ENCODE measurements at places on chromosomes 6 and 20.
A peak's percentile ranks its signal among the peaks of the same experiment; 100 is the strongest.

- no peak for DNase-seq
Observed at GRCh38 chr6:84271061-84271716, 43.7 kb upstream of the CEP162 start.

- no peak for DNase-seq
Observed at GRCh38 chr20:52294106-52294628, 102.6 kb upstream of the ZFP64 start.

DNA sequence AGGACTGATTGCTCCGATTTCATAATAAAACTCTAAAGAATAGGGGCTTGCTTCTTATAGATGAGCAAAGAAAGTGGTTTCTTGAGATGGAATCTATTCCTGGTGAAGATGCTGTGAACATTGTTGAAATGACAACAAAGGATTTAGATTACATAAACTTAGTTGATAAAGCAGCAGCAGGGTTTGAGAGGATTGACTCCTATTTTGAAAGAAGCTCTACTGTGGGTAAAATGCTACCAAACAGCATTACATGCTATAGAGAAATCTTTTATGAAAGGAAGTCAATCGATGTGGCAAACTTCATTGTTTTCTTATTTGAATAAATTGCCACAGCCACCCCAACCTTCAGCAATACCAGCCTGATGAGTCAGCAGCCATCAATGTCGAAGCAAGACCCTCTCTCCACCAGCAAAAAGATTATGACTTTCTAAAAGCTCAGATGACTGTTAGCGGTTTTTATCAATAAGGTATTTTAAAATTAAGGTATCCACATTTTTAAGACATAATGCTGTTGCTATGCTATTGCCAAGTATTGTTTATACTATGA, 12.7 kb upstream of the MTRF1L start:
- DNase-seq = no peak

- DNase-seq = no peak
Observed at GRCh38 chr6:56659721-56660380, 17.2 kb upstream of the DST start.

- no peak for DNase-seq
Observed at GRCh38 chr6:133432021-133432989, 191.1 kb downstream of the EYA4 start.

DNA sequence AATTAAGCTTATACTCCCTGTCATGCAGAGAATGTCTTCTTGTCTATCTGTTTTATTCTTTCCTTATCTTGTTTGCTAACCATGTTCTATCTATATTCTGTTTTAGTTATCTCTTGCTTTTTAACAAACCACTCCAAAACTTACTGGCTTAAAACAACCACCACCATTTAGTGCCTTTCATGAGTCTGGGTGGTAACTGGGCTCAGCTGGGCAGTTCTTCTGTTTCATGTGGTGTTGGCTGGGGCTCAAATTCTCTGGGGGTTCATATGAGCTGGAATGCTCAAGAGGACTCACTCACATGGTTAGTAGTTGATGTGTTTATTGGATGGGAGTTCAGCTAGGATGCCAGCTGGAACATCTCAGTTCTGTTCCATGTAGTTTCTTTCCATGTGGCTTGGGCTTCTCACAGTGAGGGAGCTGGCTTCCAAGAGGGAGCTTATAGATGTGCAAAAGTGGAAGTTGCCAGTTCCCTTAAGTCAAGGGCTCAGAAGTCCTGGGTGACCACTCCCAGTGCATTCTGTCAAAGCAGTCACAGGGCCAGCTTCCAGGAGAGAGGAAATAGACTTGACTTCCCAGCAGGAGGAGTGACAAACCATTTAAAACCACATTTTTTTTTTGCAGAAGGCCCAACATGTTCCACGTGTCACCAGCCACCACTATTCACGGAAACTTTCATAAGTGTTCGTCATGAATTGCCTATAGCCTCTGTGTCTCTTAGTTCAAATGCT, 70.4 kb downstream of the PLCB4 start:
- DNase-seq = no peak

GRCh38 chr6:21295506-21296240, 297.9 kb upstream of the SOX4 start:
- no peak for DNase-seq

- DNase-seq = no peak
Observed at GRCh38 chr20:8740265-8740664, 328.6 kb upstream of the PLCB4 start.

DNA sequence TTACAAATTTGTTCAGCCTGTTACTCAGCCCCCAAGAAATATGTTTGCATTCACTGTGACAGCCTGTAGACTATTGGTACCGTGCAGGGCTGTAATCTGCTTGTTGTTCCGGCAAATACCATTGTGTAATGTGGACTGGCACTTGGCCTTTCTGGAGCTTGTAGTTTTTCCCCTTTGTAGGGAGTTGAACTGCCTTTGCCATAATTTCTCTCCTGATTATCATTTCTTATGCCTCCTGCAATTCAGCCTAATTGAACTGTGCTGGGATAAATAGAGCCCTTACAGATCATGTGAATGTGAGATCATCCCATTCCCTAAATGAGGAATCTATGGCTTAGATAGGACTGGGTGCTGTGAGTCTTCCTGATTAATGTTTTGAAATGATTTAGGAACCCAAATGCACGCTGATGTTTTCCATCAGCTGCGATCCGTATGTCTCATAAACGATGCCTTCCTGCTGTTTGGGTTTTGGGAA, 185.1 kb downstream of the JARID2 start:
- no peak for DNase-seq

- no peak for DNase-seq
Observed at GRCh38 chr6:11718463-11718862, 60.1 kb downstream of the ADTRP start.

- no peak for DNase-seq
Observed at GRCh38 chr6:152973916-152974315, 8.9 kb downstream of the FBXO5 start.

DNA sequence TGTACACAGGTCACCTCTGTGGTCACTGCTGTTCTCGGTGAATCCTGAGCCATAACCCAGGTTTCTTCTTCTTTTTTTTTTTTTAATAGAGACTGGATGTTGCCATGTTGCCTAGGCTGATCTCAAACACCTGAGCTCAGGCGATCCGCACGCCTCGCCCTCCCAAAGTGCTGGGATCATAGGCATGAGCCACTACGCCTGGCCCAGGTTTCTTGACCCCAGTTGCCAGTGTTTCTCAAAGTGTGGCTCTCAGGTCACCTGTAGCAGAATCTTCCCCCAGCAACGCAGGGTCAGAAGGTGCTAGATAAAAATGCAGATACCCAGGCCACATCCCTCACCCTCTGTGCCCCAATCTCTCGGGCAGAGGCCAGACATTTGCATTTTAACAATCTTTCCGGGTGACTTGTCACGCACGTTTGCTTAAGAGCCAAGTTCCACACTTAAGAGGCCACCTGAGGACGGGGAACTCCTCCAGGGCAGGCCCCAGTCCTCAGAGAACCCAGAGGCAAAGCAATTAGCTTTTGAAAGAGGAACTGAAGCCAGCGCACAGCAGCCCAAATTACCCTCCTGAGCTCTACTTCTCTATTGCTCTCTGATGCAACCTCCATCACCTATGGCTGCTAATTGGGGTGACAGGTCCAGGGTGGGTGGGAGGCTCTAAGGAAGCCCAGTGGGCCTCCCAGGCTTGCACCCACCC, 81.8 kb downstream of the NFATC2 start:
- no peak for DNase-seq

DNA sequence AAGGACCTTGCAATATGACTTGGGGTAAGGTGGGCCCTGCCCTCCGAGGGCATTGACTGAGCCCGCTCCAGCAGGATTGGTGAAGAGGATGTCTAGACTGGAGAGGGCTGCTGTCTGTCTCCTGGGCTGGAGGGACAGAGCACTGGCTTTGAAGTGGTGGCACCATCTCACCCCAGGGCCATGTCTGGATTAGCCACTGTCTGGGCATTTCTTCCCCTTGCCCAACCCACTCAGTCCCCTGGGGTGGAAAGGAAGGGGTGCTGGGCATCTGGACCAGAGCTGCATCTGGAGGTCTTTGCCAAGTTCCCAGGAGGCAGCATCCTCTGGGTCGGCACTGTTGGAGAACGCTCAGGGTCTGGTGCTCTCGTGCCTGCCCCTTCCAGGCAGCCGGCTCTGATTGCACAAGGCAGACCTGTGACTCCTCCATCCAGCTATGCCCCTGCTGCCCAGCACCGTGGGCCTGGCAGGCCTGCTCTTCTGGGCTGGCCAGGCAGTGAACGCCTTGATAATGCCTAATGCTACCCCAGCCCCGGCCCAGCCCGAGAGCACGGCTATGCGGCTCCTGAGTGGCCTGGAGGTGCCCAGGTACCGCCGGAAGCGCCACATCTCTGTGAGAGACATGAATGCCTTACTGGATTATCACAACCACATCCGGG, at the start of gene R3HDML:
Gene R3HDML, plus strand, starts transcription at position 319 of the 656 bp plus-strand sequence. Its CDS starts 115 bp downstream, at position 434.
- DNase-seq = no peak

DNA sequence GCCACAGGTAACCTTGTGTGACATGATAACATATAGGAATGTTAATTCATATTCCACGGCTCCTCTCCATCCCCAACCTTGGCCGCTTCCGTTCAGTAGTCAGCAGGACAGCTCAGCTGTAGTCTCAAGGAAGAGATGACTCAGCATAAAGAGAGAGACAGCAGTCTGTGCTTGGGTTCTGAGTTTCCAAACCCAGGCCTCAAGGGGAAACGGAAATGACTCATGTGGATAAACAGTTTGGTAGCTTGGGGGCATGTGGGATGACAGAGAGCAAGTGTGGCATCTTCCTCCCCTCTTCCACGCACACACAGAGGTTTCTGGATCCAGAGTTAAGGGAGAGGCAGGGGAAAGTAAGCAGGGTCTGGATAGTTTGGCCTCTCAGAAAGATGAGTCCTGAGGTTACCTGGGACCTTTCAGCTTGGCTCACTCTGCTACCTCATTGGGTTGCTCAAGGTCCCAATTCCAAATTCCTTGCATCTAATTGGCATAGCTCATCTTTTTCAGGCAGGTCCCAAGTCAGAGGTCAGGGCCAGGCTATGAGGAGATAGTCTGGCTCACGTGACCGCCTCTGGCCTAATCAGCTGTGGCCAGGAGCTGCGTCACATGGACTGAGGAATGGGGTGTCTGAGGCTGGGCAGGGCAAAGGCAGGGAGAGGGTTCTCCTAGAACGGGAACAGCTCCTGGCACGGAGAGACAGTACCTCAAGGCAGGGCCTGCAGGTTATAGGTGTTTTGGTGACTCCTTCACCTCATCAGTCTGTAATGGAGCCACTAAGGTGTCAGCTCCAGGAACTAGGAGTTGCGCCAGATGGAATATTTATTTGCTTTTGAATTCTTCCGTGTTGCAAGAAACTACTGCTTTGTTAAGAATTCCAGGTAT, 36.5 kb upstream of the MLN start:
- DNase-seq = no peak

DNA sequence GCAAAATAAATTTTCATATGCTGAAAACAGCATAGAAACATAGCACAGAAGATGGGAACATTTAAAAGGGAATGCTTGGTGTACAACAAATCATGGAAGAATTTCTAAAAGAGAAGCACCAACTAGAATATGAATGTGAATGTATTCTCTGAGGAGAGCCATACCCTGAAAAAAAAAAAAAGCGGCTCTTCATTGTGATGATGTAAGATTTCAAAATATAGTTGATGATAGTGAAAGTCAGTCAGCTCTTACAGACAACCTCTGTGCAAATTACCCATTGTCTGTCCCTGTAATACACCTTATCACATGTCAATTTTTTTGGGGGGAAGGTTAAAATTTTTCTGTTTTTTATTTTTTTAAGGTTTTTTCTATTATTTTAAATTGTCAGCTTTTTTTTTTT, 58.6 kb upstream of the PTCHD4 start:
- no peak for DNase-seq

- DNase-seq = no peak
Observed at GRCh38 chr6:109747221-109747620, 56.1 kb downstream of the FIG4 start.

GRCh38 chr20:38167851-38168760, 3.0 kb upstream of the TGM2 start:
- DNase-seq = no peak

- no peak for DNase-seq
Observed at GRCh38 chr20:46553926-46554325, 3.5 kb upstream of the OCSTAMP start.

- DNase-seq = no peak
Observed at GRCh38 chr6:116019428-116019827, 41.3 kb downstream of the FRK start.

- no peak for DNase-seq
Observed at GRCh38 chr20:22353586-22353985, 230.8 kb downstream of the FOXA2 start.

GRCh38 chr6:119482850-119483285, 133.3 kb upstream of the MAN1A1 start:
- peak; percentile 15 for DNase-seq

DNA sequence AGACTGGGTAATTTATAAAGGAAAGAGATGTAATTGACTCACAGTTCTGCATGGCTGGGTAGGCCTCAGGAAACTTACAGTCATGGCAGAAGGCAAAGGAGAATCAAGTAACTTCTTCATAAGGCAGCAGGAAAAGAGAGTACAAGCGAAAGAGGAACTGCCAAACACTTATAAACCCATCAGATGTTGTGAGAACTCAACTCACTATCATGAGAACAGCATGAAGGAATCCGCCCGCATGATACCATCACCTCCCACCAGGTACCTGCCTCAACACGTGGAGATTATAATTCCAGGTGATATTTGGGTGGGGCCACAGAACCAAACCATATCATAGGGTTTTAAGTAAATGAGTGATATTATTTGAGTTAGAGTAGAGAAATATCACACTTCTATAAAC, 189.3 kb downstream of the TSHZ2 start:
- no peak for DNase-seq

DNA sequence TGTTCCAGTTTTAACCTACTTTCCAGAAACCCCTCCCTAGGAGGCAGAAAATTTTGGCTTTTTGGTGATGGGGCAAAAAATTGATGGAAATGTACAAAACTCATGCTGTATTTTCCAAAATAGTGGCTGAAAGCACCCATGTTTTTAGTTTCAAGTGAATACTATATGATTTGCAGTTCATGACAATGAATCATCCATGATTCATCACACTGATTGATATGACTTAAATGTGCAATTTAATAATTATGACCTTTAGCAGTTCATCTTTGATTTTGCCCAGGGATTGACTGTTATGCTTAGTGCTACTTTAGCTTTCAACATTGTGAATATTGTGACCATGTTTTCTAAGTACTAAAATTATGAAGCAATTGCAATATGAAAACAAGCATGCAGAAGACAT, 478.7 kb downstream of the HTR1B start:
- no peak for DNase-seq

DNA sequence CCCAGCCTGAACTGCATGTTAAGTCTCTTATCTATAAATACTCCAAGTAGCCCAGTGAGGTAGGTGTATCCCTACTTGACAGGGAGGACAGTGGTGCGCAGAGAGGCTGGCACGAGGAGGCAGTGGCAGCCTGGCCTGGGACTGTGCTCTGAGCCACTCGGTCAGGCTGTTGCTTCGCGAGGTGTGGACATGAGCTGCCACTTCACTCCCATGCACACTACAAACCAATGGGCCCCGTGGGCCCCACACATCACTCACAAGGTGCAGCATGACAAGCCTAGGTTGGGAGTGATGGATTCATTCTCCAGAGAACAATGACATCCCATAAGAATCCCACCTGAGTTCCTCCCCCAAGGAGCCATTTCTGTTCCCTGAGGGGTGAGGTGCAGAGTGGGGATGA, 54.9 kb downstream of the TMEM242 start:
- DNase-seq = no peak

Measured in NCI-H345 (cell line).